ENCODE measurements at places on chromosomes 11 and 22.
A peak's percentile ranks its signal among the peaks of the same experiment; 100 is the strongest.

- DNase-seq = no peak
Observed at GRCh38 chr11:69317401-69318092, 23.6 kb downstream of the MYEOV start.

GRCh38 chr11:133961890-133962289 lies 5.1 kb upstream of the IGSF9B start:
- no peak for DNase-seq

GRCh38 chr22:49116486-49117120 lies 711.1 kb downstream of the BRD1 start:
- DNase-seq = no peak

- DNase-seq = no peak
Observed at GRCh38 chr11:121270001-121270678, 22.4 kb upstream of the SC5D start.

- peak; percentile 37 for DNase-seq
Observed at GRCh38 chr22:27930331-27931060, 11.4 kb upstream of the PITPNB start.

DNA sequence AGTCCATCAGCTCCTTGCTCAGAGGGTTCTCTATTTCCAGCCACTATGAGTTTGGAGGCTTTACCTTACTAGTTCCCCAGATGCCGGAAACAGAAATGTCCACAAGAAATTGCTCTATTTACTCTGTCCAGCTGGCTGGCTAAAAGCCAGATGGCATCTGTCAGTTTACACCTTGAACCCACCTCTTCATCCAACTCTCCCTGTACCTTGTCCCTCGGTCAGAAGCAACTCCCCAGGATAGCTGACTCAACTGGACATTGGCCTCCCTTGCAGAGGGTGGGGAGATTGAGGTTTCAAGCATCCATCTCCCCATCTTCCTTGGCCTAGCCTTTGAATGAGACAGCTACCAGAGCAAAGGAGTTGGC lies 1.7 kb downstream of the C2CD2L start:
- DNase-seq = no peak

DNA sequence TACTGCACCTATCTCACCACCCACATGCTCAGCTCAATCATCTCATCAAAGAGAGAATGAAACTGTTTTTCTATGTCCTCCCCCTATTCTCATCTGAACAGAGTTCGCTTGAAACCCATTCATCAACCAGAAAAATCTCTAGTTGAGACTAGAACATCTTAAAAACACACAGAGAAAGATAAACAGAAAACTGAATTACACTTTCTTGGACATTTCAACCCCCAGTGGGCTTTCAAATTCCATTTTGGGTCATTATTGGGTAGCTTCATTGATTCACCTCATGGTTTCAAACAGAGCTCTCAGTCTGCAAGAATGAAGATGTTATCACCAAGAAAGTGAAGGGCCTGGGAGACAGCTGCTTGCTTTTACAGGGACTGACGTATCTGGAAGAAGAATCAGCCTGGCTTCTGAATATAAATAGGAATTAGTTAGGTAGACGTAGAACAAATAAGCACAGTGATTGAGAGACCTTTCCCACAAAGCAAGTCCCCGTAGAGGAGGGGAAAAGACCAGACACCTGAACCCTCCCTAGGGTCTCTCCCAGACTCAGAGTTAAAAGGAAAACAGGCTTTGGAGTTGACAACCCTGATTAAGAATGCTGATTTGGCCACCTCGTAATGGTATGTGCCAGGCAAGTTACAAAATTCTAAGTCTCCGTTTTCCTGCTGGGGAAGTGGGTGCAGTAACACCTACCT lies 155.7 kb downstream of the BBOX1 start:
- no peak for DNase-seq

- peak; percentile 25 for DNase-seq
Observed at GRCh38 chr11:91470656-91471055, 754.0 kb upstream of the FAT3 start.

DNA sequence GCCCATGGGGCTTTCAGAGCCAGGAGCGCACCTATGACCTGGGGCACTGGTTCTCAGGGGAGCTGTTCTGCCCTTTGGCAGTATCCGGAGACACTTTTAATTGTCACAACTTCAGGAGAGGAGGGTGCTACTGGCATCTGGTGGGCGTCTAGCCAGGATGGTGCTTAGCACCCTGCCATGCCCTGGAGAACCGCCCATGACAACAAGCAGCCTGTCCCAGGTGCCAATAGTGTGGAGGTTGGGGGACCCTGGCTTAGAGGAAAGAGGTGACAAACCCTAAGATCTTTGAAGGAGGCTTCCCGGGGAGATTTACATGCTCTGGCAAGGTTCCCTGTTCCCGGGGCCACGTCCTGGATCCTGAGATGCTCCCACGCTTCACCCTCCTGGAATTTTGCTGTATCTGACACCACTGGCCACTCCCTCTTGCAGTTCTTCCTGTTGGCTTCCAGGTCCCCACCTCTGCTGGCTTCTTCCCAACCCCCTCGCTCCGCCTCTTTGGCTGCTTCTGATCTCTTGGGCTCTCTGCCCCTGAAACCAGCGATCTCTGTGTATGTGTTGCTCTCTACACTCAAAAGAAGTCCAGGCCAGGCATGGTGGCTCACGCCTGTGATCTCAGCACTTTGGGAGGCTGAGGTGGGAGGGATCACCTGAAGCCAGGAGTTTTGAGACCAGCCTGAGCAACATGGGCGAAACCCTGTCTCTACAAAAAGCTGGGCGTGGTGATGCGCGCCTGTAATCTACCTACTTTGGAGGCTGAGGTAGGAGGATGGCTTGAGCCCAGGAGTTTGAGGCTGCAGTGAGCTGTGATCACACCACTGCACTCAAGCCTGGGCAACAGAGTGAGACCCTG lies 31.1 kb downstream of the FADS3 start:
- peak; percentile 19 for DNase-seq

DNA sequence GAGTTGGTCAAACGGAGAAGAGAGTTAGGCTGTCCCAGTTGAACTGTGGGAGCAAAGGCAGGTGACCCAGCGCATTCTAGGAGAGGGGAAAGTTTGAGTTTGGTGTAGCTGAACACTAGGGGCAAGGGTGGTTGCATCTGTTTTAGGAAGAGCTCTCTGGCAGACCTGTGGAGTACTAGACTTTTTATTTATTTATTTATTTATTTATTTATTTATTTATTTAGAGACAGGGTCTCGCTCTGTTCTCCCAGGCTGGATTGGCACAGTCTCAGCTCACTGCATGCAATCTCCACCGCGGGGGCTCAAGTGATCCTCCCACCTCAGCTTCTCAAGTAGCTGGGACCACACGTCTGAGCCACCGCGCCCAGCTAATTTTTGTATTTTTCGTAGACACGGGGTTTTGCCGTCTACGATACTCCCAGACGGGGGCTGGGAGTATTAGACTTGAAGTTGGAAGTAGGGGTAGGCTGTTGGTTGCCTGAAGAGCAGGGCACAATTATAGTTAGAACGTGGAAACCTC lies 950 bp upstream of the ACER3 start:
- DNase-seq = no peak

- DNase-seq = no peak
Observed at GRCh38 chr11:27777033-27777432, 76.8 kb upstream of the BDNF start.

- DNase-seq = no peak
Observed at GRCh38 chr22:36325154-36326031, 62.4 kb downstream of the MYH9 start.

DNA sequence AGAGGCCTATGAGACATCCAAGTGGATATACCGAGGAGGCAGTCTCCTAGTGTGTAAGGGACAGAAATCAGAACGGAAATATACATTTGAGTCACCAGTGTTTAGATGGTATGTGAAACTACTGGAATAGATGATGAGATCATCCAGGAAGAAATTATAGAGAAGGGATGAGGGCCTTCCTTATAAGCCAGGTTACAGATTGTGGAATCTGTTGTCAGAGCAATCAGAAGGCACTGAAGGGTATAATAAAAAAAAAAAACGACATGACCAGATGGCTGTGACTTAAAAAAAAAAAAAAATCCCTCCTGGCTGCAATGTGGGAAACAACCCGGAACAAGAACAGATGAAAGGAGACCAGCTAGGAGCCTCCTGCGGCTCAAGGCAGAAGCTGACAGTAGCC lies 2.7 kb downstream of the MAJIN start:
- DNase-seq = peak; percentile 82

DNA sequence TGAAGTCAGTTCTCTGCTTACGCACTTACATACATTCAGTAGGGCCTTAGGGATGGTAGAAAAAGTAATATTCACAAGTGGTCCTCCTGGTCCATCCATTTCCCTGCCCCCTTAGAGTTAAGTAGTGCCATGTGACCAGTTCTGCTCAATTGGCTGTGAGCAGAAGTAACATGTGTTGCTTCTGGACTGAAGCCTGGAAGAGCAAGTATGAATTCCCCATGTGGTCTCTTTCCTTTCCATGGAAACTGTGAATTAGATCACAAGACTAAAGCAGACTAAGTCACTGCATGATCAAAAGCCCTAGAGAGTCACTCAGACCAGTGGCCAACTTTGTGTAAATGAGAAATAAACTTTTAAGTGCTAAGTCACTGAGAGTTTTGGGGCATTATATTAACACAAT lies 341.7 kb upstream of the CADM1 start:
- DNase-seq = no peak

GRCh38 chr11:10824888-10825287 lies 16.2 kb upstream of the EIF4G2 start:
- no peak for DNase-seq

DNA sequence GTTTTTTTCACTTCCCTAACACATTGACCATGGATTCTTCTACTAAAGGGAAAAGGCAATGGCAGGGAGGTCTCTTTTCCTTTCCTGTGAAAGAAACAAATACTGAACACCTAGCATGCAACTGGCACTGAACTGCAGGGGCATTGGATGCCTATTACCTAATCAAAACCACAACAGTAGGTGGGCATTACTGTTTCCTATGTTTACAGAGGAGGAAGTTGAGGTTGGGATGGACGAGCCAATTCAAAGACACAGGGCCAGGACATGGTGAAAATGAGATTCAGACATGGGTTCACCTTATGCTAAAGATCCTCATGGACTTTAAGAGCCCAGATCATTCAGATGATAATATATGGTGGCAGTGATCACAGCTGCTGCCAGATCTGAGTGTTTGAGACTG lies 407.0 kb downstream of the MIAT start:
- DNase-seq = no peak

DNA sequence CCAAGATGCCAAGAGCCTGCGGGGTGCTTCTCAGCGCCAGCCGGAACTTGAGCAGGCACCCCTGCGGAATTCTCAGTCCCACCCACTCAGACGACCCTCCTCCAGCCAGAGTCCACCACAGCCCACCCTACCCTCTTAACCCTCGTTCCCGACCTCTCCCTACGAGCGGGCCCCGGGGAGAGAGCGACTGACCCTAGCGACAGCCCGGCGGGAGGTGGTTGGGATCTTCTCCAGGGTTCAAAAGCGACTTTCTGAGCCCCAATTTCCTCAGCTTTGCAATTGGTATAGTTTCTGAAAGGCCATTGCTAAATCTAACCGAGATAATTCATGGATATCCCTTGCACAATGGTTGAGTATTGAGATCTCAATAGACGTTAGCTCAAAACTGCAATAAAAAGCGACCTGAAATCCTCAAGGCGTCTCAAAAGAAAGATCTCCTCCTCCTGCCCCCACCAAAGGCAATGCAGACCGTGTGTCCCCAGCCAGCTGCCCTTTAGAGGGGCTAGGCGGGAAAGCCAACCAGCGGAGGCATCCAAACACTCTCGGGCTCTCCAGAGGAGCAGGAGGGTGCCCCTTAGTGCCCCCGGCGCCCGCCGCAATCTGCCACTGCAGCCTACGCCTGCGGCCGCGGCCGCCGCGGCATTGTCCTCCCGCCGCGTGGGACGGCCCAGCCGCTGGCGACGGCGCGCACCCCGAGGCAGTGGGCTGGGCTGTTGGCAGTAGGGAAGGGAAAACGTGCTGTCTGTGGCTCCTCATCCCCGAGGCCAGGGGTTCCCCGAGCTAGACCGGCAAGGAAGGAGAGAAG lies 1.5 kb upstream of the SLC6A5 start:
- no peak for DNase-seq

DNA sequence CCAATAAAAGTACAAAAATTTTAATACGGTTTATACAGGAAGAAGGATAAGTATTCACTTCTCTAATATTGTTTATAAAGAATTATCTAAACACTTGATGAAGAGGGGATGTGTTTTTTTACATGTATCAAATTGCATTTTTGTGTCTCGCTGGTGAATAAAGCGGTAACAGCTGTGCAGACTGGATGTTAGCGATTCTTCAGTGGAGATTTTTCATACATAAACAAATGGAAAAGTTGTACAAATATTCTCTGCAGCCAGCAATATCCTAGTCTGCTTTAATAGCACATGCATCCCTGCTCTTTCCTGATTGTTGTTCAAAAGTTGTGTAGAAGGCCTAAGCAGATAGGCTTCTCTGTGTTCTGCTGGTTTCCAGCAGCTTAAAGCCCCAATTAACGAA lies 369.3 kb downstream of the SOX6 start:
- DNase-seq = no peak

DNA sequence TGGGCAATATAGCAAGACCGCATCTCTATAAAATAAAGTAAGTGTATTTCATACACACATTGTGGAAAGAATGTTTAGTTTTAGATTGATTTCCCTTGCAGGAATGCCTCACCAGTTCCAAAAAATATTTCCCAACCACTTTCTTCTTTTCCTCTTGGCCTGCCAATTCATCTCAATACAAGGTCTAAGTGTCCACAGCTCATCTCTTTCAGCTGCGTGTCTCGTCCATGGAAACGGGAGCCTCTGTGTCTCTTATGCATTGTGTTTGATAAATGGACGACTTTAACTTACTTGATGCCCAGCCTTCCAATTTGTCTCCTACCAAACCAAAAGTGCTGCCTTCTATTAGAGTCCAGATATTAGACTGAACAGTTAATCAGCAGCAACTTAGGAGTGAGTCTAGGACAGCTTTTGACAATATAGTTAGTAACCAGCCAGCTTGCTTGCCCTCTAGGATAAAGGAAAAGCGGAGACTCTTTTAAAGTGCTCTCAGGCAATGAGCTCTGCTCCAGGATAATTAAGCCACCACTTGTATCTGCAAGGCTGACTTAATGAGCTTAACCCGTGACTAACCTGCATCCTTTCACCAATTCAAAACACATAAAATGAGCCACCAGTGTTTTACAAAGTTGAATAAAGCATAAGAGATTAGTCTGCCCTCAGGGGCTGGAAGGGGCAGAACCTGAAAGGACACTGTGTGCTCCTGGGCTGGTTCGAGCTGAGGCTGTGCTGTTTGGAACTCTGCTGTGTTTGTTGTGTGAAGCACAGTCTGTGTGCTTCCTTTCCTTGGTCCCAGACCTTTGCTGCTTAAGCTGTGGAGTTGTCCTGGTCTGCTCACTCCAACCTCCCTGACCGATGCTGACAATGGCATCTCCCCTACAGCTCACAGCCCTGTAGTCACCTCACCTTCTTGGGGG lies 27.5 kb downstream of the FBXO7 start:
- no peak for DNase-seq

DNA sequence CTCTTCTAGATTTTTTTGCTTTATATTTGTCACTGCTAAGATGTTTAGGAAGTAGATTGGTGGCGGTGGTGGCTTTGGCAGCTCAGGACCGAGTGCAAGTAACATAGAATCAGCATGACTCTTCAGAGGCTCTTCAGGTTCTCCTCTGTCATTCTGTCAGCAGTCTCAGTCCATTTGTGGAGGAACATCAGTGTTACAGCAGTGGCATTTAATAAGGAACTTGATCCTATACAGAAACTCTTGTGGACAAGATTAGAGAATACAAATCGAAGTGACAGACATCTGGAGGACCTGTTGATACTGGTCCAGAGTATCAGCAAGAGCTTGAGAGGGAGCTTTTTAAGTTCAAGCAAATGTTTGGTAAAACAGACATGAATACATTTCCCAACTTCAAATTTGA lies 82.2 kb upstream of the GNAZ start:
- no peak for DNase-seq

- peak; percentile 82 for DNase-seq
Observed at GRCh38 chr11:44574610-44575287, 9.3 kb downstream of the CD82 start.

Data from HS-5 (cell line).